ENCODE measurements at places on chromosomes 13 and 19.

DNA sequence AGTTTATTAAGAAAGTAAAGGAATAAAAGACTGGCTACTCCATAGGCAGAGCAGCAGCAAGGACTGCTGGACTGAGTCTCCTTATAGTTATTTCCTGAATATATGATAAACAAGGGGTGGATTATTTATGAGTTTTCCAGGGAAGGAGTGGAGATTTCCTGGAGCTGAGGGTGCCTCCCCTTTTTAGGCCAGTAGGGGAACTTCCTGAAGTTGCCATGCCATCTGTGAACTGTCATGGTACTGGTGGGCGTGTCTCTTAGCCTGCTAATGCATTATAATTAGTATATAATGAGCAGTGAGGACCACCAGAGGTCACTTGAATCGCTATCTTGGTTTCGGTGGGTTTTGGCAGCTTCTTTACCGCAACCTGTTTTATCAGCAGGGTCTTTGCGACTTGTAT, 13.5 kb downstream of the ZSCAN5A start:
- no peak for DNase-seq

GRCh38 chr13:23550163-23550562, 20.0 kb upstream of the TNFRSF19 start:
- DNase-seq: no peak

DNA sequence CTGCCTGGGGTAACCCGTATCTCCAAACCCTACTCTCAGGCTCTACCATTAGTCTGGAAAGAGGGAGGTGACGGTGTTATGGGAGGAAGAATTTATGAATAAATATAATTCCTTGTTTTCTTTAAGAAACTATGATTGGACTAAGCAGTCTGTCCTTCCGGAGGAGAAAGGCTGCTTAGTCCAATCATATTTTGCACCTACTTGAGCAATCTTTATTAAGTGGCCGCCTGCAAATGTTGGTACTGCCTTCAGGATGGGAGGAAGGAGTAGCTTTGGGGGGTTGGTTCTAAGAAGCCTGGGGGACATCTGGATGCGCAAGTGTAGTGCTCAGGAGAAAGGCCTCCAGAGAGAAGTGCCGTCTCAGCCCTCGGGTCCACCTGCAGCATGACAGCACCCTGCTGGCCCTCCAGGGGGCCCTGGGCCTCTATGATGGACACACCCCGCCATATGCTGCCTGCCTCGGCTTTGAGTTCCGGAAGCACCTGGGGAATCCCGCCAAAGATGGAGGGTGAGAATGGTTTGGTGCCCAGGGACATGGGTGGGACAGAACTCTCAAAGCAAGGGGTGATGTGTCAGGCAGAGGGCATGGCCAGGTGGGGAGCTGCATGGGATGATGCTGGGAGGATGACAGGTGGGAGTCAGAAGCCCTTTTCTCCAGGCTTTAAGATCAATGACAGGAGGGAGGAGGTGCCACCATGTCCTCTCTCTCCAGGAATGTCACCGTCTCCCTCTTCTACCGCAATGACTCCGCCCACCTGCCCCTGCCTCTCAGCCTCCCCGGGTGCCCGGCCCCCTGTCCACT, 4.1 kb downstream of the ACP4 start:
- no peak for DNase-seq

GRCh38 chr13:32381539-32381938, 46.4 kb downstream of the N4BP2L1 start:
- no peak for DNase-seq

DNA sequence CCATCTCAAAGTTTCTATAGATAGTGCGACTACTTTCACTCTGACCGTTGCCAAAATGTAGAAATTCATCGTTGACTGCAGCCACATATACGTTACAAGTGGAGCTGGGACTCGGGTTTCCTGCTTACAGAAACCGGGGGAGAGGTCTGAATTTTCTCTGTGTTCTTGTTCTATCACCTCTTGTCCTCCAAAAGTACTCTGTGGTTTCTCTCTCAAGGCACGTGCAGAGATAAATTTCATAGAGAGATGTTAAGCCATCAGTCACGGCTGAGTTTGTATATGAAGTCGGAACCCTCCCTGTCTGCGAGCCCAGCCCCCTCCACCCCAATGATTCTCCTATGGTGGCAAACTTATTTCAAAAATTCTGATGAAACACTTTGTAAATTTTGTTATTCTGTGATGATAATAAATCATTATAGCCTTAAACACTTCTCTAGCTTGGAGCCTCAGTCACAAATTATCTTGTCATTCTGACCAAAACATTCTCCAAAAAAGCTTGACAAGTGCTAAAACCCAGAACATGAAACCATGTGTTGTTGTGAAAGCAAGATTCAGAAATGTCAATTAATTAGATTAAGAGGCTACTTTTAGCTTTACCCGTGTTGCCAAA, 87.5 kb downstream of the TSHZ3 start:
- no peak for DNase-seq

DNA sequence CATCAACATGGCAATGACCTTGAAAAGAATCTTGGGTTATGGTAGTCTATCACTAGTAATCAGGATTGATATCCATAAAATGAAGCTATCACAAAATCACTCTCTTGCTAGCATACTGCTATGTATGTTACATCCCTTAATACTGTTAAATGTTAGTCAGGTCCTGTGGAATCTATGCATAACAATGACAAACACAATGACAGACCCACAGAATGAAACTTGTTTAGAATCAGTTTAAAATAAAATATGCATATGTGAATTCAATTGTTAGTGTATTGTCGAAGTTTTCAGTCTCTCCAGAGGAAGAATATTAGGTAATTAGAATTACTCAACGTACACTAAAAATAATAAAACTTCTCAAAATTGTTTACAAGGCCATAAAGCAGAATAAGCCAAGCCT, 137.6 kb downstream of the DACH1 start:
- DNase-seq: no peak

- DNase-seq: no peak
Observed at GRCh38 chr19:3398114-3398899, 31.9 kb downstream of the NFIC start.

DNA sequence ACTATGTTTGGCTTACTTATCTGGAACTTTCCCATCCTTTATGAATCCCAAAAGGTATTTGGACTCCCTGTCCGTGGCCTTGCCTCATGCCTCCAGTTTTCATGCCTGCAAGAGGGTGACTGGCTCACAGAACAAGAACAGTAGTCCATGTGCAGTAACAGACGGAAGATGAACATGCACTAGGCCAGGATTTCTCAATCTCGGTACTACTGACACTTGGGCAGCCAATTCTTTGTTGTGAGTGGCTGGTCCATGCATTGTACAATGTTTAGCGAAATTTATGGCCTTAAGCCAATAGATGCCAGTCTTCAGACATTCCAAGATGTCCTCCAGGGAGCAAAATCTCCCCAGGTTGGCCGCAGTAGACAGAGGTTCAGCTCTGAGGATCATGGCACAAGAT, 61.9 kb downstream of the DOCK9 start:
- DNase-seq: no peak

- DNase-seq: no peak
Observed at GRCh38 chr13:23753458-23753857, 135.7 kb downstream of the MIPEP start.

DNA sequence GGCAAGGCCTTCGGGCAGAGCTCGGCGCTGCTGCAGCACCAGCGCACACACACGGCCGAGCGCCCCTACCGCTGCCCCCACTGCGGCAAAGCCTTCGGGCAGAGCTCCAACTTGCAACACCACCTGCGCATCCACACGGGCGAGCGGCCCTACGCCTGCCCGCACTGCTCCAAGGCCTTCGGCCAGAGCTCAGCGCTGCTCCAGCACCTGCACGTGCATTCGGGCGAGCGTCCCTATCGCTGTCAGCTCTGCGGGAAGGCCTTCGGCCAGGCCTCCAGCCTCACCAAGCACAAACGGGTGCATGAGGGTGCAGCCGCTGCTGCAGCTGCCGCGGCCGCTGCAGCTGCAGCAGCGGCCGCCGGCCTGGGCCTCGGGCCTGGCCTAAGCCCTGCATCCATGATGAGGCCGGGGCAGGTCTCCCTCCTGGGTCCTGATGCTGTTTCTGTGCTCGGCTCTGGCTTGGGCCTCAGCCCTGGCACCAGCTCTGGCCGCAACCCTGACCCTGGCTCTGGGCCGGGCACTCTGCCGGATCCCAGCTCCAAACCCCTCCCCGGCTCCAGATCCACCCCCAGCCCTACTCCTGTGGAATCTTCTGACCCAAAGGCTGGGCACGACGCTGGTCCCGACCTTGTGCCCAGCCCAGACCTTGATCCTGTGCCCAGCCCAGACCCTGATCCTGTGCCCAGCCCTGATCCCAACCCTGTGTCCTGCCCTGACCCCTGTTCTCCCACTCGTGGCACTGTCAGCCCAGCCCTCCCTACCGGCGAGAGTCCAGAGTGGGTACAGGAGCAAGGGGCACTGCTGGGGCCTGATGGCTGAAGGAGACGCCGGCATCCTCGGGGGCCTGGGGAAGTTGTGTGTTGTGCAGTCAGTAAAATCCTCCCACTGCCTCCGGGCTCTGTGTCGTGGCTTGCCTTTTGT, 2.0 kb upstream of the MCOLN1 start:
- no peak for DNase-seq

GRCh38 chr13:30370146-30370545, 52.1 kb upstream of the UBE2L5 start:
- DNase-seq: no peak

DNA sequence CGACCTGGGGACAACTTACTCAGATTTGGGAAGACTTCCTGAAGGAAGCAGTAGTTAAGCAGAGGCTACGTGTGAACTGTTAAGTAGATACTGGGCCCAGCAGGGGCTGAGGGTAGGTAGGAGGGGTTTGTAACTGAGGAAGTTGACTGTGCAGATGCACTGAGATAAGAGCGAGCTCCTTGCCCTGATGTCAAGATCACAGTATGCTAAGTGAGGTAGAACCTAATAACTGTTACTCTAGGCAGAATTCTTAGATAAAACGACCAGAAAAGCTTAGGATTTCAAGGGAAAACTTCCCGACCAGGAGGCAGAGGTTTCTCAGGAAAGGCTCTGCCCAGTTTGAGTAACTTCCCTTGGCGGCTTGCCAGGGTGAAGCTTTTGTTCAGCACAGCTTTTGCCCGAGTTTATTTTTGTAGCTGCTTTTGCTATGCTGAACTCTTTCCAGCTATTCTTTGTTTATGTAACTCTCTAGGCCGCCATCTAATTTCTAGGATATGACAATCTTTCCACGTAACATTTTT, 632.1 kb downstream of the DIAPH3 start:
- no peak for DNase-seq

- no peak for DNase-seq
Observed at GRCh38 chr19:41324231-41324702, 14.3 kb downstream of the CCDC97 start.

- DNase-seq: no peak
Observed at GRCh38 chr13:23447927-23448326, 14.4 kb upstream of the SACS start.

DNA sequence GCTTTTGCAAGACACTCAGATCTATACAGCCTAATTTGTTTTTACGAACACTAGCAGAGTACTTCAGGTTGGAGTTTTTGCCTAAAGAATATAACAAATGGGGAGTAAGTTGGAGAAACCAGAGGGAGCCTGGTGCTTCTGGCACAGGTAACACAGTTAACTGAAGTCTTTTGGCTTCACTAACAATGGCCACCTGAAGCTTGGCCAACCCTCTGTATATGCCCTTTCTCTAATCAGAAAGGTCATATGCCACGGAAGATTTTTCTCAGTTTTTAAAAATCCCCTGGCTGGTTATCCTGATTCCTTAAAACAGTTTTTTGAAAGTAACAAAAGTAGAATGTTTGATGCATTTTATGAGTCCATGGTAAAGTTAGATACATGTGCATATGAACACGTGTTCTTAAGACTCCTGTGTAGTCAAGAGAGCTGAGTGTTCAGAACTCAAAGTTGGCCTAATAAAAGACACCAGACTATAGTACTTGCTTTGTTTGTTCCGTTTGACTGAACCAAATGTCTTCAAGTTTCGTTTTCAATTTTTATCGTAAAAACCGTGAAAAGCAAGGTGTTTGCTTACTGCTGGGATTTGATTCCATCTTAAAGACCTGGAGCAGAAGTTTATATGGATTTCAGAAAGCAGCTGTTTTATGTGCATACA, 137.5 kb downstream of the KCNRG start:
- DNase-seq: no peak

DNA sequence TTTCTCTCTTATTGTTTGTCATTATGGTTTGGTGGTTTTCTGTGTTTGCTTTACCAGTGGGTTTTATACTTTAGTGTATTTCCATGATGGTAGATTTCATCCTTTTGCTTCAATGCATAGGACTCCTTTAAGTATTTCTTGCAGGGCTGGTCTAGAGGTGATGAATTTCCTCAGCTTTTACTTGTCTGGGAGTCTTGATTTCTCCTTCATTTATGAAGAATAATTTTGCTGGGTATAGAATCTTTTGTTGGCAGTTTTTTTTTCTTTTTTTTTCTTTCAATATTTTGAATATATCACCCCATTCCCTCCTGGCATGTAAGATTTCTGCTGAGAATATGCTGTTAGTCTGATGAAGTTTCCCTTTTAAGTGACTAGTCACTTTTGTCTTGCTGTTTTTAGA, 19.8 kb downstream of the EEF1AKMT1 start:
- DNase-seq: no peak

GRCh38 chr13:29583073-29583785, 12.3 kb downstream of the SLC7A1 start:
- DNase-seq: no peak

- DNase-seq: no peak
Observed at GRCh38 chr19:988081-988480, 3.9 kb downstream of the WDR18 start.

DNA sequence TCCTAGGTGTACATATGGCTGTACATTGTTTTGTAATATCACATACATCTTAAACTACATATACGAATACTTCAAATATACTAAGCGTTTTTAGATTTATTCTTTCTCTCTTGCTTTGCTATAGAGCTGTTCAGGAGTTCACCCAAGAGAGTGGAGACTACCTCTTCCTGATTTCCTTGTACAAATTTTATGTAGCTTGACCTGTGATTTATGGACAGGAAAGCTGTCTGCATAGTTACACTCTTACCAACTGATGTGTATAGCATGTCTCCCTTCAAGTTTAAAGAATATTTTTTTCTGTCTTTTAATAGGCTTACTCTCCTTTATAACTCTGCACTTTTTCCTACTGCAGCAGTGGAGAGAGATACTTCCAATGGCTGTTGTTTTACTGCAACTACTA, 428.7 kb downstream of the NDFIP2 start:
- no peak for DNase-seq

DNA sequence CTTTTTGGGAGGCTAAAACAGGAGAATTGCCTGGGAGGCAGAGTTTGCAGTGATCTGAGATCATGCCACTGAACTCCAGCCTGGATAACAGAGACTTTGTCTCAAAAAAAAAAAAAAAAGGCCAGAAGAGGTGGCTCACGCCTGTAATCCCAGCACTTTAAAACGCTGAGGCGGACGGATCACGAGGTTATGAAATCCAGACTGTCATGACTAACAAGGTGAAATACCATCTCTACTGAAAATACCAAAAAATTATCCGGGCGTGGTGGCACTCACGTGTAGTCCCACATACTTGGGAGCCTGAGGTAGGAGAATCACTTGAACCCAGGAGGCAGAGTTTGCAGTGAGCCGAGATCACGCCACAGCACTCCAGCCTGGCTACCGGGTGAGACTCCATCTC, 39.9 kb downstream of the ZNF611 start:
- DNase-seq: no peak

All from GM12864 (cell line).